ACHN (cell line): ENCODE measurements at places on chromosomes 6 and 20.

GRCh38 chr6:100346203-100346602, 118.5 kb downstream of the SIM1 start:
- no peak for DNase-seq

GRCh38 chr6:126040826-126041225, 54.5 kb downstream of the TRMT11 start:
- peak; percentile 73 for DNase-seq

- DNase-seq, result no peak
Measured at GRCh38 chr6:11654876-11655275, 117.3 kb downstream of the TMEM170B start.

- no peak for DNase-seq
Measured at GRCh38 chr6:145689529-145689928, 45.8 kb downstream of the EPM2A start.

DNA sequence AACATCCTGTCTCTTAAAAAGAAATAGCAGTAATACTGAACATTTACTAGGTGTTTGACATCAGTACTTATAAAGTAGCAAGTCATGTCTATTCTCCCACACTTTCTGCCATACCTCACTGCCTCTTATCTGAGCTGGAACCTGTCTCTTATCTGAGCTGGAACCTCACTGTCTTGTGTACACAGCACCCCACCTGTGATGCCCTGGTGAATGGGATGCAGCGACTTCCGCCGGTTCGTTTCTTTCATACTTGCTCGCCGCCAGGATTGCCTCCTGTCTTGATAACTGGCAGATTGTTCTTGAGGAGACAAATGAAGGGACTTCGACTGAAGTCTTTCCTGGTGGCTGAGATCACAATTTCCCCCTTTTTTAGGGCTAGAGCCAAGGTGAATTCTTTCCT, 2.9 kb downstream of the DSN1 start:
- DNase-seq, result no peak

GRCh38 chr6:160439751-160440150, 91.6 kb downstream of the SLC22A3 start:
- DNase-seq, result no peak

GRCh38 chr6:162679681-162680080, 47.9 kb downstream of the PRKN start:
- no peak for DNase-seq

DNA sequence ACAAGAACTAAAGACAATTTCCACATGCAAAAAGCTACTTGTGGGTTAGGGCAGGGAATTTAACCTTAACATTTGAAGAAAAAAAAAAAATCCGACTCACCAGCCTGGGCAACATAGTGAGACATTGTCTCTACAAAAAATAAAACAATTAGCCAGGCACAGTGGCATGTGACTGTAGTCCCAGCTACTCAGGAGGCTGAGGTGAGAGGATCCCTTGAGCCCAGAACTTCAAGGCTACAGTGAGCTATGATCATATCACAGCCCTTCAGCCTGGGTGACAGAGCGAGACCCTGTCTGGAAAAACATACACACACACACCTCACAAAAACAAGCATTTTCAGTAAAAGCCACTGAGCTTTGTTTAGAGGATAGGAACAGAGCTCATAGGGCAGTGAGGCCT, 56.2 kb downstream of the ARHGAP18 start:
- no peak for DNase-seq

DNA sequence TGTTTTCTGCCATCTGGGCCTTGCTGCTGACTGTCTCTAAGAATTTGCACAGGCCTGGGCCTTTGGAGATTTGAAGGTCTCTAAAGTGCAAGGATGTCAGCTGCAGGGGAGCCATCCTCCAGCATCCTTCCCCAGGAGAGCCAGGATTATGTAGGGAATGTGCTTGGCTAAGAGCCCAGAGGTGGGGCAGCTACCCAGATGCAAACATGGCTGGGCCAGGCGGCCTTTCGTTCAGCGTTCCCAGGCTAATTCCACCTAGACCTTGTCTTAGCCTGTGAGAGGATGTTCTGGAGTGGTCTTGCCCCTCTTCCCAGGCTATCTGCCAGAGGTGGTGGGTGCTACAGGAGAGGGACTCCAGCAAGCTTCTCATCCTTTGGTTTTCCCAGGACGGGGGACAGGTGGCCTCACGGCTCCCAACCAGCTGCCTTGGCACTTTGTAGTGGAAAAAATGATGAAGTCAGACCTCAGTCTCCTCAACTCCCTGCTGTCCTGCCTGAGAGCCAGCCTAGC, 7.7 kb upstream of the PTGIS start:
- DNase-seq, result no peak

- no peak for DNase-seq
Measured at GRCh38 chr6:73177221-73177944, 47.9 kb downstream of the KHDC1L start.

GRCh38 chr6:110810896-110811586, 4.2 kb downstream of the CDK19 start:
- no peak for DNase-seq

DNA sequence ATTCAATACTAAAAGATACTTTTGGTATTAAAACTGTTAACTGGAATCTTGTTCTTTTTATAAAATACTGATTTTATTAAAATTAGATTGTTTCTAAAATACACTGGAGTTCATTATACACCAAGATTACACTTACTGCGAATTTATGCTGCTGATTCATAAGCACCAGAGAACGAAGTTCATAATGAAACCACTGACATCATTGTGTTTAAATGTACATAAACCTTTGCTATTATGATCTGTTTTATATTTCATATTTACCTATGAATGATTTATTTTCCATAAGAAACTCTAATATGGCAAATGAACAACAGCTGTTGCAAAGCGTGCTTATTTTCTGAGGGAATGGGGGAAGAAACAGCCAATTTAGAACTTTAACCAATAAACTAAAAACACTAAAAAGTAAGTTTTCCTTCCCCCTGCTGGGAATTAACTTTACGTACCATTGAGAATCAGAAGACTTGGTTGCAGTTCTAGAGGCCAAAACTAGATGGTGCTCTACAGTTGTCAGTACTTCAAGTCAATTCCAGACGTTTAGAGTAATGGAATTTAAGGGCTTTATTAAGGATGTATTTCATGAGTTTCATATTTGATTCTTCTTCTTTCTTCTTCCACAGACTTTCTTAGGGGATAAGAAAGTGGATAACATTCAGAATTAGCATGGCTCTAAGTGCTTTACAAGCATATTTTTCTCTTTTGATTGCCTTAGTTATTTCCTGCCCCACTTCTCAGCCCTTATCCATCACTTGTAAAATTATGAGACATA, 30.8 kb upstream of the COL19A1 start:
- DNase-seq, result peak; percentile 65
